Sigmoid colon (tissue), 7 donors: ENCODE measurements at places on chromosomes 5 and 9.

DNA sequence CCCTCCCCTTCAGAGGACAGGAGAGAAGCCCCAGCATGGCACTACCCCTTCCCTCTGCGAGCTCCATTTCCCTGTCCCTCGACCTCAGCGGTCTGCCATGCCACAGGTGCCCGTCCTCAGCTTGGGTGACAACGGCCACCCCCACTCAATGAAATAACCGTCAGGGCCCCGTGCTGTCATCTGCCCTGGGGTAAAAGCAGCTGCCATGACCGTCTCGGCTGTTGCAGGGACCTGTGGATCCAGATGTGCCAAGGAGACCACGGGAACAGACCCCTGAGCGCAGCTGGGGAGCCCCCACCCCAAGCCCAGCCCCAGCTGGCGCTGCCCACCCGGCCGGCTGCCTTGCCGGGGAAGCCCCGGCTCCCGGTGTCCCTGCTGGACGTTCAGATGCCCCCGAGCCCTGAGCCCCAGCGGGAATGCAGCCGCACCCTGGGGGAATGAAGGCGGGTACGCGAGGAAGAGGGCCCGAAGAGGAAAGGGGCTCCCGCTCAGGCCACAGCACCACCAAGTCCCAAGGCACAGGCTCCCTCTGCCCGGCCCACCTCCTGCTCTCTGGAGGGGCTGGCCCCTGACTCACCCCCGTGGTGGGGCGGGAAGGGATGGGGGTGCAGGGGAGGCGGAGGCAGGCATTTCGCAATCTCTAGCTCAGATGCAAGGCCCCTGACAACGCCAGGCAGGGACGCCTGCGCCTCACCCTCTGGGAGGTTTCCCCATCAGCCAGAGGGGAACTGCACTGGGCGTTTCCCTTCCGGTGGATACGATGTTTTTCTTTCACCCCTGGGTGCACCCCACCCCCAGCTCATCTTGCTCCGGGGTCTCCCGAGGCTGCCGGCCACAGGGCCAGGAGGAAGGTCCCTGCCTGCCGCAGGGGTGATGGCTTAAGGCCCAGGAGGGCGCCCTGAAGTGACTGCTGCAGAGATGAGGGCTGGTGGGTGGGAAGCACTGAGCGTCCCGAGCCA is 49.2 kb downstream of the NACC2 start:
- DNase-seq: peak; percentile 76

DNA sequence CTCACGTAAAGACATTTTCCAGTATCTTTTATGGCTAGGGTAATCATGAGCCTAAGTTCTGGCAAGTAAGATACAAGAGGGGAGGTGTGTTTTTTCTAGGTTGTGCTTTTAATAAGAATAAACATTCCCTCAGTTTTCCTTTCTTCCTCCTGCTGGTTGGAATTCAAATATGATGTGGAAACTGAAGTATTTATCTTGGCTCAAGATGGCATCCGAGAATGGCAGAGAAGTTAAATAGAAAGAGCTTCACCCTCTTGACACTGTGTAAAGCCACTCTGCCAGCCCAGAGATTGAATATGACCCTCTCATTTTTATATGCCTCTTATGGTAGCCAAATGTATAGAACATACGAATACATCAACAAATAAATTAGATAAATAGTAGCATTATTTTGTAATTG is 438.4 kb downstream of the ISL1 start:
- DNase-seq: no peak

- no peak for DNase-seq
Observed at GRCh38 chr9:127706836-127707241, at the start of gene CFAP157. Gene CFAP157 (plus strand): TSS chr9:127706988. CDS start chr9:127707032, 44 bp downstream.

DNA sequence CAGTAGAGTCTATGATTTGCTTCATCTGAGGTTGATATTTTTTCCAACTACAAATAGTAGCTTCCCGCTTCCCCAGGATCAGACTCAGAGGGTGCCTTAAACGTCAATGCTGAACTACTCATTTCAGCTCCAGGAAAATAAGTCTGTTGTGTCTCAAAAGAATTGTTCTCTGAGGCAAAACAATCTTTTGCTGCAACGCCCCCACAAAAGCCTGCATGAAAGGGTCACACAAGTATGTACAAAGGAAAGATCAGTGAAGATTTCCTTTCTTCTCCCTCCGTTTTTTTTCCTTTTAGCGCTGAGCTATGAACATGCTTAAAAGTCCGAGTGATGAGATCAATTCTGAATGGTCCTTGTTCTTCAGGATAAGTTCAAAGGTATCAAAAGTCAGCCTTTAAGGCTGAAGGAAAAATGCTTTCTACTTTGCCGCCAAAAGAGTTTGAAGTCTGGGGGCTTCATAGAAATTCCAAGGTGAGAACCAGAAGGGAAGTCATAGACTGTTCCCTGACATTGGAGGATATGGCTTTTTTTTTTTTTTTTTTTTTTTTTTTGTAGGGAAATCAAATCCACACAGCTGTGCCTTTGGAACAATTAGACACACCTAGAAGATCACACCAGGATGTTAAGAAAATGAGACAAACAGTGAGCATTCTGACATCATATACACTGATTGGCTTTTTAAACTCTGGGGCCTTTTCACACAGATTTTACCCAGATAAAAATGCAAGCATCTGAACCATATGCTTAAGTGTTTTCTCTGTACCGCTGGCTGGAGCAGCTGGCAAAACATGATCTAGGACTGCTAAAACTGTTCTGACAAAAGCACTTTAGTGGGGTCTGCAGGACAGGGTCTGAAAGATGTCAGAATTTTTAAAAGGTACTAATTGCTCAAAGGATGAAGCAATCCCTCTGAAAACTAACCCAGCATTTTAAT is 329.3 kb downstream of the ENC1 start:
- DNase-seq: no peak

- no peak for DNase-seq
Observed at GRCh38 chr5:69432412-69433206, 17.7 kb downstream of the MARVELD2 start.

DNA sequence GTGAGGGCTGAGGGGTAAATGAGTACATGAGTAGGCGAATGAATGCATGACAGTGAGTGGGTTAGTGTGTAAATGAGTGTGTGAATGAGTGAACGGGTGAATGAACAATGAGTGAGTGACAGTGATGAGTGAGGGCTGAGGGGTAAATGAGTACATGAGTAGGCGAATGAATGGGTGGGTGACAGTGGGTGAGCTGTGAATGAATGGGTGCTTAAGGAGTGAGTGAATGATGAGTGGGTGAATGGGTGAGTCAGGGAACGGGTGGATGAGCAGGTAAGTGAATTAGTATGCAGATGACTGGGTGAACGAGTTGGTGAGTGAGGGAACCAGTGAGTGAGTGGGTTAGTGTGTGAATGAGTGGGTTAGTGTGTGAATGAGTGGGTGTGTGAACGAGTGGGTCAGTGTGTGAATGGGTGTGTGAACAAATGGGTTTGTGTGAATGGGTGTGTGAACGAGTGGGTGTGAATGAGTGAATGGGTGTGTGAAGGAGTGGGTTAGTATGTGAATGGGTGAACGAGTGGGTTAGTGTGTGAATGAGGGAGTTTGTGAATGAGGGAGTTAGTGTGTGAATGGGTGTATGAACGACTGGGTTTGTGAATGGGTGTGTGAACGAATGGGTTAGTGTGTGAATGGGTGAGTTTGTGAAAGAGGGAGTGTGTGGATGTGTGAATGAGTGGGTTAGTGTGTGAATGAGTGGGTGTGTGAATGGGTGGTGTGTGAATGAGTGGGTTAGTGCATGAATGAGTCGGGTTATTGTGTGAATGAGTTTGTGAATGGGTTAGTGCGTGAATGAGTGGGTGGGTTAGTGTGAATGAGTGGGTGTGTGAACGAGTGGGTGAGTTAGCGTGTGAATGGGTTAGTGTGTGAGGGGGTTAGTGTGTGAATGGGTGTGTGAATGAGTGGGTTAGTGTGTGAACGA is 32.9 kb downstream of the NKD2 start:
- DNase-seq: no peak

DNA sequence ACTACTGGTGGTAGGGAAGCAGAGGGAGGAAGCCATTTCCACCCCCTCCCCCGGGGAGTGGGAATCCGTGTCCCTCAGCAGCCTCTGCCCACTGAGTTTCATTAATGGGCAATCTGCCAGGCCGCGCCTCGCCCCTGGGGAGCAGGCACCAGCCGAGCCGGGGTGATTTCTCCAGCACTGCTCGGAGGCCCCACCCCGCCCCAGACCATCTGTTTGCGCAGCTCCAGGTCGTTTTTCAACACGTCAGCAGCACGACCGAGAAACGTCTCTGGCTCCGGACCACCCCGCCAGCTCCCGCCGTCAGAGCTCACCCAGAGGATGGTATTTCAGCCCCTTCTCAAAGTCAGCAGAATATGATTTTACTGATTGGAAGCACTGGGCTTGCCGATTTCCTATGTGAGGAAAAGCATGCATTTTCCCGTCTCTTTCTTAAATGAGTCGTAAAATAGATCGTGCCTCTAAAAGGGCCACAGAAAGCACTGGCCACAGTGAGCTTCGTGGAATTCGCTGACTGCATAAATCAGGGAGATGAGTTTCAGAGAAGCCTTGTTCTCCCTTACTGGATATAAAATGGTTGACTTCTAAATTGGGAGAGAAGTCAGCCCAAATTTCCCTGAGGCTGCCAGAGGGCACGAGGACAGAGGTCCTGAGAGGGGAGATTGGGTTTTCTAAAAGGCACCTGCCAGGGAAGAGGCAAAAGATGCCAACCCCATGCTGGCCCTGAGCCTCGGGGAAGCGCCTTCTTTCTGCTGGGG is 47.0 kb downstream of the OLFM1 start:
- DNase-seq: no peak

GRCh38 chr5:153792305-153792704 is 246.4 kb downstream of the FAM114A2 start:
- DNase-seq: no peak
